ENCODE measurements at places on chromosomes 2 and 18.
A peak's percentile ranks its signal among the peaks of the same experiment; 100 is the strongest.

- no peaks in the 10 kb centered on the region for H3K27me3 ChIP-seq
- H3K27ac ChIP-seq, result no peak overlapping the region
- H3K4me3 ChIP-seq, result no peak overlapping the region
- no peaks in the 10 kb centered on the region for H3K36me3 ChIP-seq
- DNase-seq, result no peak
- no peaks in the 10 kb centered on the region for H3K4me1 ChIP-seq
Observed at GRCh38 chr2:70009762-70010575, 48.5 kb upstream of the ASPRV1 start.

- no peak overlapping the region for H3K4me3 ChIP-seq
- H3K36me3 ChIP-seq, result no peaks in the 10 kb centered on the region
- H3K27ac ChIP-seq, result no peak overlapping the region
- H3K4me1 ChIP-seq, result peaks cover 6% of the 10 kb centered on the region
- no peak for DNase-seq
Observed at GRCh38 chr2:113291191-113291590, 12.5 kb upstream of the PAX8 start.

DNA sequence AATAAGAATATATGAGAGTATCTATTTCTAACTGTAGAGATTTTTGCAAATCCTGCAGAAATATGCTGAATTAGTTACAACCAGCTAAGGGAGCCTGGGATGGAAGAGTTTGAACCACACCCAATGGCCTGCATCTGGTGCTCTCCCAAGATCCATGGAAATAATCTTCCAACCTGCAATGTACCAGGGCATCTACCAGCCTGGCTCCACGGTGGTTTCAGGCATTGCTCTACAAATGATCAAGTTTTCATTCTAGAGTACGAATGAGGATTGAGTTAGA lies 61.4 kb upstream of the IL1R1 start:
- no peak overlapping the region for H3K27ac ChIP-seq
- no peak for DNase-seq
- no peaks in the 10 kb centered on the region for H3K27me3 ChIP-seq
- H3K4me1 ChIP-seq, result peaks cover 18% of the 10 kb centered on the region
- H3K36me3 ChIP-seq, result no peaks in the 10 kb centered on the region
- no peak overlapping the region for H3K4me3 ChIP-seq

GRCh38 chr2:207289295-207290018 lies 123.7 kb upstream of the KLF7 start:
- H3K27me3 ChIP-seq, result no peaks in the 10 kb centered on the region
- H3K36me3 ChIP-seq, result no peaks in the 10 kb centered on the region
- H3K4me1 ChIP-seq, result peaks cover 24% of the 10 kb centered on the region
- no peak overlapping the region for H3K4me3 ChIP-seq

DNA sequence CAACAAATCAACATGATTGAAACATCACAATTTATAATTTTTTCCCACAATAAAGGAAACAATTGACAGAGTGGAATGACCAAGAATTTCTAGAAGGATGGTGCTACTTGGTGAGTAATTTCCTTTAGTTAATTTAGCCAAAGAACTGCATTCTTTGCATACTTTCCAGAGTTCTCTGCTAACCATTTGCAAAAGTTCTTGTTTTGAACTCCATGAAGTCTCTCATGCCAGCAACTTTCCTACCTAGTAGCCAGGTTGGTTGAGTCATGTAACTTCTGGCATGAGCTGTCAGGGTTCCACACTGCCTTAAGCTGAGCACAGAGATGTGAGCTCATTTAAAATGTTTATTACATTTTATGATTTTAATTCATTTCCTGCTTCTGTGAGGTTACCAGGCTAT lies 539.6 kb downstream of the PID1 start:
- no peaks in the 10 kb centered on the region for H3K4me1 ChIP-seq
- no peaks in the 10 kb centered on the region for H3K27me3 ChIP-seq
- no peak for DNase-seq
- H3K27ac ChIP-seq, result no peak overlapping the region
- no peak overlapping the region for H3K4me3 ChIP-seq

- peaks cover 8% of the 10 kb centered on the region for H3K27me3 ChIP-seq
- no peak for DNase-seq
- H3K4me1 ChIP-seq, result no peaks in the 10 kb centered on the region
- no peak overlapping the region for H3K4me3 ChIP-seq
- H3K27ac ChIP-seq, result no peak overlapping the region
- H3K36me3 ChIP-seq, result no peaks in the 10 kb centered on the region
Observed at GRCh38 chr2:74917702-74918619, 40.5 kb upstream of the POLE4 start.

DNA sequence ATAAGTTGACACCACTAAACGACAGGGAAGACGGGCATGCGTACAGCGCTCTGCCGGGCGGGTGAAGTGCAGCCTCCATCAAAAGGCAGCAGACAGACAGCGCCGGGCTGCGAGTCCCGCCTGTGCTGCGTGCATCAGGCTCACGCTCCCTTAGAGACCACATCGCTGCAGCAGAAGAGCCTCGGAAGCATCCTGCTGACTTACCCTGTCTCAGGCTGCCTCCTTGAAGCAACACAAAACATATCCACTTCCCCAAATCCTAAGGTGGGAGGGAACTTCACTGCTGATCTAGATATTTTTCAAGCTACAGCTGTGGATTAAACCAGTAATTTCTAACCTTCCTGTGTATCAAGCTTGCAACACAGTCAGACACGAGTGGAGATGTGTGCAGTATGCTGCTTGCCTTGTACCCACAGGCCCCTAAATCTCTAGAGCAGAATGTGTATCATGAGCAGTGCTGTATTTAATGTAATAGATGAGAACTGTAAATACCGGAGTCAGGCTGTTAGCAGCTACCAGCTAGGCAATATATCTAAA lies 6.4 kb downstream of the MYT1L start:
- H3K36me3 ChIP-seq, result no peaks in the 10 kb centered on the region
- DNase-seq, result no peak
- no peaks in the 10 kb centered on the region for H3K4me1 ChIP-seq
- no peak overlapping the region for H3K4me3 ChIP-seq
- H3K27ac ChIP-seq, result no peak overlapping the region

GRCh38 chr18:35662293-35663062 lies 80.9 kb downstream of the GALNT1 start:
- H3K4me1 ChIP-seq, result no peaks in the 10 kb centered on the region
- H3K4me3 ChIP-seq, result no peak overlapping the region
- DNase-seq, result no peak
- H3K27me3 ChIP-seq, result no peaks in the 10 kb centered on the region
- no peaks in the 10 kb centered on the region for H3K36me3 ChIP-seq

GRCh38 chr2:158221063-158222020 lies 119.7 kb downstream of the UPP2 start:
- no peaks in the 10 kb centered on the region for H3K4me1 ChIP-seq
- no peak overlapping the region for H3K4me3 ChIP-seq
- H3K36me3 ChIP-seq, result no peaks in the 10 kb centered on the region
- no peaks in the 10 kb centered on the region for H3K27me3 ChIP-seq

DNA sequence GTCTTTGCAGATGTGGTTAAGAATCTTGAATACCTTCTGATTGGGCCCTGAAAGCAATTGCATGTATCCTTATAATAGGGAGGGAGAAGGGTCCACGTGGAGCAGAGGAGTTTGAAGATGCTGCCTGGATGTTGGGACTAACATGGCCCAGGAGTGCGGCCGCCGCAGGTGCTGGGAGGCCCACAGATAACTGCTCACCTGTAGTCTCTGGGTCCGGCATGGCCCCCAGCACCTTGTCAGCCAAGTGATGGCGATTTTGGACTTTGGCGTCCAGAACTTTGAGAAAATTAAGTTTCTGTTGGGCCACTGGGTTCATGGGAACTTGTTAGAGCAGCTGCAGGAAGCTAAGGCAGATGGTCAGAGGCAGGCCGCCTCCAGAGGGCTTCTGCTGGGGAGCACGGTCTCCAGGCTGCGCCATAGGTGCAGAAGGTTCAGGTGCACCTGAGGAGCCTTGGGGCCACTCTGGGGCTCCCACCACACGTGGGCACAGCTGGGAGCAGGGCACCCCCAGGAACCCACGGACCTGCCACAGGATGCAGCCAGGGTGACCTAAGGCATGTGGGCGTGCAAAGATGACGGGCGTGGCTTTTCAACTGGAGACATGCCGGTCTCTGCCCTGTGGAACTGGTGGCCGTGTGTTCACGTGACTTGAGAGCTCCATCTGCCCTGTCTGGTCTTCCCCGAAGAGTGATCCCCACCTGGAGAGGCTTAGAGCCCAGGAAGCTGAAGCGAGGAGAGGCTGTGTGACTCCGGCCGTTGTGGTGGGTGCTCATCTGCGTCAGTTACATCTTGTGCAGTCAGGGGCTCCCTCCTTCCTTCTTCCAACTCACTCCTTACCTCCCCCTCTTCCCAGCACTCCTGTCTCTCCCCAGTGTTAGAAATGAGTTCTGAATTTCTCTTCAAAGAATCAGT lies 277.3 kb downstream of the AGAP1 start:
- no peaks in the 10 kb centered on the region for H3K36me3 ChIP-seq
- H3K4me3 ChIP-seq, result no peak overlapping the region
- H3K27ac ChIP-seq, result no peak overlapping the region
- no peaks in the 10 kb centered on the region for H3K27me3 ChIP-seq

- H3K4me1 ChIP-seq, result no peaks in the 10 kb centered on the region
- no peaks in the 10 kb centered on the region for H3K36me3 ChIP-seq
- no peaks in the 10 kb centered on the region for H3K27me3 ChIP-seq
- DNase-seq, result no peak
- H3K27ac ChIP-seq, result no peak overlapping the region
- no peak overlapping the region for H3K4me3 ChIP-seq
Observed at GRCh38 chr2:8502316-8502715, 179.5 kb upstream of the ID2 start.

DNA sequence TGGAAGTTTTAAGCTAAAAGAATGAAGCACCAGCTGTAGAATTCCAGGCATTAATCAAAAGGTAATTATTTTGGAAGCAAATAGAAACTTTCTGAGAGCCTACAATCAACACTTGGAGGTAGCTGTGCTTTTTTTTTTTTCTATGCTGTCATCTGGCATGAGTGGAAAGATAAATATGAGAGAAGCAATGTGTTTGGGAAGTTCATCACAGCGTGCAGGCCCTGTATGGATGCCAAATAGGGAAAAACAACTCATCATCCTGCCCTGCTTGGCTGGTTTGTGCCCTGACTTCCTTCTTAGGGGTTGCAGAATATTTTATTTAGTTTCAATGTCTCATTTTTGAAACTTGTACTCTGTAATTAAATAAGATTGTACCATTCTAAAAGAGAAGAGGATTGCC lies 437.4 kb downstream of the PIK3C3 start:
- no peaks in the 10 kb centered on the region for H3K27me3 ChIP-seq
- DNase-seq, result no peak
- H3K4me1 ChIP-seq, result no peaks in the 10 kb centered on the region
- H3K27ac ChIP-seq, result no peak overlapping the region
- H3K4me3 ChIP-seq, result no peak overlapping the region

GRCh38 chr2:213122725-213123124 lies 28.7 kb downstream of the IKZF2 start:
- no peaks in the 10 kb centered on the region for H3K36me3 ChIP-seq
- DNase-seq, result no peak
- H3K4me3 ChIP-seq, result no peak overlapping the region
- H3K4me1 ChIP-seq, result no peaks in the 10 kb centered on the region

DNA sequence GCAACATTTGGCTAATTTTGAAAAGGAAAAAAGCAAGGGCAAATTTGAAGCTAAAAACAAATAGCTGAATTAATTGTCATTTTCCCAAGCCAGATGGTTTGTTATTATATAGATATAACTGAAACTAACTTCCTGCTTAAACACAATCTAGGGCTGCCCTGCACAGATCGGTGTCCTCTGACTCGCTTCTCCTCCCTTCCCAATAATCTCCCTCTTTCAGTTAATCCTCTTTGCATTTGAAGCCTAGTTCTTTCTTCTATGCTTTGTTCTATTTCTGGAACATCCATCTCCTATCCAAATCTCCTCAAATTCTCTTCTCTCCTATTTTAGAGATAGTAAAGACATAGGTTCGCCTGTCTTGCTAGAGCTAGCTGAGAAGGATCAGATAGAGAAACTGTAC lies 328.1 kb downstream of the SLC8A1 start:
- no peaks in the 10 kb centered on the region for H3K27me3 ChIP-seq
- peaks cover 68% of the 10 kb centered on the region for H3K4me1 ChIP-seq
- H3K36me3 ChIP-seq, result no peaks in the 10 kb centered on the region
- no peak for DNase-seq
- H3K4me3 ChIP-seq, result no peak overlapping the region

GRCh38 chr2:230418341-230419016 lies 2.5 kb downstream of the SP100 start:
- peak overlapping the region; percentile 98 for H3K27ac ChIP-seq
- H3K4me1 ChIP-seq, result peaks cover 13% of the 10 kb centered on the region
- peak overlapping the region; percentile 68 for H3K4me3 ChIP-seq
- DNase-seq, result no peak
- no peaks in the 10 kb centered on the region for H3K27me3 ChIP-seq

GRCh38 chr2:11314487-11314886 lies 29.9 kb downstream of the ROCK2 start:
- no peak overlapping the region for H3K27ac ChIP-seq
- no peak overlapping the region for H3K4me3 ChIP-seq
- H3K4me1 ChIP-seq, result peaks cover 3% of the 10 kb centered on the region
- DNase-seq, result no peak
- H3K36me3 ChIP-seq, result no peaks in the 10 kb centered on the region

DNA sequence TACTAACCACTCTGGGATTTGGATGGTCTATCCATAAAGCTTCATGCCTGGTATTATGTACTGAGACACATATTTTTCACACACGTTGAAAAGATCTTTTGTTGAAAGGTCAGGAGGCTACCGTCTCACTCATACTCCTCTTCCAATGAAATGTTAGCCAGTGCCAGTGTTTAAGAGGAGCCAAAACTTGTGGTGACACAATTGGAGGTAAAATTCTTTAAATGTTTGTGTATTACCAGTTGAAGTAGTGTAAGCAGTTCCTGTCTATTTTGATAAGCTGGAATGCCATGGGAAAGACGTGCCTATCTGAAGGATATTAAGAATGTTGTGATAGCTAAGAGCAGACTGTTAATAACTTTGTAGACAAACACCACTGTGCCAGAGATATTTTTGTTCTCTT lies 32.1 kb downstream of the MARCHF7 start:
- peaks cover 8% of the 10 kb centered on the region for H3K4me1 ChIP-seq
- H3K36me3 ChIP-seq, result peaks cover 94% of the 10 kb centered on the region
- no peaks in the 10 kb centered on the region for H3K27me3 ChIP-seq
- peak overlapping the region; percentile 65 for H3K27ac ChIP-seq
- H3K4me3 ChIP-seq, result no peak overlapping the region

- DNase-seq, result no peak
- no peak overlapping the region for H3K27ac ChIP-seq
- no peak overlapping the region for H3K4me3 ChIP-seq
- H3K4me1 ChIP-seq, result no peaks in the 10 kb centered on the region
- peaks cover 4% of the 10 kb centered on the region for H3K27me3 ChIP-seq
Observed at GRCh38 chr2:60840880-60841279, 40.5 kb upstream of the REL start.

GRCh38 chr2:100140582-100140981 lies 1.8 kb downstream of the AFF3 start:
- no peak overlapping the region for H3K4me3 ChIP-seq
- no peaks in the 10 kb centered on the region for H3K36me3 ChIP-seq
- DNase-seq, result no peak
- no peaks in the 10 kb centered on the region for H3K27me3 ChIP-seq
- no peaks in the 10 kb centered on the region for H3K4me1 ChIP-seq

All from heart right ventricle (tissue), 16 donors.